ENCODE measurements at places on chromosomes 12 and 14.

- DNase-seq: no peak
Measured at GRCh38 chr14:22668417-22668816, 24.3 kb upstream of the OR6J1 start.

DNA sequence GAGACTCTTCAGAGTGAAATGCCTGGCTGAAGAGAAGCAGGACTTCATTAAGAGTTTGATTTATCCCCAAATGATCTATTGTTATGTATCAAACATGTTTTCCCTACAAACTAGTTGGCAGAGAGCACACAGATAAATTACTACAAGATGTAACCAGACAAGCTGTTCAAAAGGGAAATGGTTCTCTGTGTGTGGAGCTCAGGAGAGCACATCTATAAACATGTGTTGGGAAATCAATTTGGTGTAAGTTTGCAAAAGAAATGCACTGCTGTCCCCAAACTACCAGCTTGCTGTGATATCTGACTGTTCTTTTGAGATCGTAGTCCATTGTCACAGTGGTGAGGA is 159.2 kb downstream of the PAH start:
- no peak for DNase-seq

- DNase-seq: no peak
Measured at GRCh38 chr12:98916106-98916505, 271.0 kb downstream of the APAF1 start.

DNA sequence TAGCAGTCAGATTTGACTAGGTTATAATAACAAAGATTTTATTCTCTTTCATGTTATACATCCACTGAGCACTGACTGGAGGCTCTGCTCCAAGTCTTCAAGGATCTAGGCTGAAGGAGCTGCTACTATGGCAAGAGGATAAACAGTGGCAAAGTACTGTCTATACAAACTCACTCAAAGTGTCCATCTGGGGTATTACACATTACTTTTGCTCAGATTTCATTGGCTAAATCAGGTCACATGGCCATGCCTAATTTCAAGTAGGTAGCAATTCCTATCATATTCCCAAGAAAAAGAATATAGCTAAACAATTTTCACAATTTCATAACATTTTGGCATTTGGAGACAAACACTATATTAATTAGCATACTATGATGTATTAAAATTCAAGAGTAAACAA is 40.9 kb downstream of the CDK17 start:
- DNase-seq: no peak

GRCh38 chr14:94027566-94028449 is 1.7 kb downstream of the OTUB2 start:
- no peak for DNase-seq

- DNase-seq: no peak
Measured at GRCh38 chr12:14410841-14411569, 45.5 kb downstream of the ATF7IP start.

DNA sequence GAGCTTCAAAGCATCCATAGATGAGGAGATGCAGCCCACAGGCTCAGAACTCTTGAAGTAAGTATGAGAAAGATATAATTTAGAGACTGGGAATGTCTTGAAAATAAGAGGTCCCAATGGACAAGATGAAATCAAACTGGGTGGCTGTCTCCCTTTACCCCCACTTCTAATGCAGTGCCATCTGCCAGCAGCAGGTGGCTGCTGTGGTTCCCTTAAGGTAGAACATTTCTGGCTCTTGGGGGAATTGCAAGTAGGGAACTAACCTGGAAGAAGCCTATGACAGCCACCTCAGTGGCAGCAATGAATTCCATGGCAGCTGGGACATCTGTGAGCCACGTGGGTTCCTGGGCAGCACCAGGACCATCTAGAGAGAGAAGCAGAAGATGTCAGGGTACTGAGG is 648 bp downstream of the ERP27 start:
- DNase-seq: no peak

- DNase-seq: peak; percentile 80
Measured at GRCh38 chr14:92615451-92615850, 101.9 kb downstream of the RIN3 start.

- no peak for DNase-seq
Measured at GRCh38 chr12:1580526-1580925, 13.9 kb downstream of the FBXL14 start.

- DNase-seq: peak; percentile 65
Measured at GRCh38 chr14:104694991-104695659, 5.7 kb downstream of the INF2 start.

DNA sequence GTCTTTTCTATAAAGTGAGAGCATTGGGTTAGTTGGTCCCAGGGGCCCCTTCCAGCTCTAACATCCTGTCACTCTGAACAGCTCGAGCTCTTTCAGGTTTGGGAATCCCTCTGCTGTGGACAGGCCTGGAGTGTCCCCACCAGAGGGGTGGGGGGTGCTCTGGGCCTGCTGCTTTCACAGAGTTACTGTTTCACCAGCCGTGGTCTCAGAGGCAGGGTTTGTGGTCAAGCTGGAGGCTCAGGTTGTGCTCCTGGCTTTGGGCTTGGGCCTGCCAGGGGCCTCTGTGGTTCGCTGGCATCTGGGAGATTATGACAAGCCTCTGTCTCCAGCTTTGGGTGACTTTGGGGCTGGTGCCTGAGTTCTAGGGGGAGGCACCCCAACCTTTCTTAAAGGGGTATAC is 59.6 kb downstream of the FBXL14 start:
- peak; percentile 45 for DNase-seq

DNA sequence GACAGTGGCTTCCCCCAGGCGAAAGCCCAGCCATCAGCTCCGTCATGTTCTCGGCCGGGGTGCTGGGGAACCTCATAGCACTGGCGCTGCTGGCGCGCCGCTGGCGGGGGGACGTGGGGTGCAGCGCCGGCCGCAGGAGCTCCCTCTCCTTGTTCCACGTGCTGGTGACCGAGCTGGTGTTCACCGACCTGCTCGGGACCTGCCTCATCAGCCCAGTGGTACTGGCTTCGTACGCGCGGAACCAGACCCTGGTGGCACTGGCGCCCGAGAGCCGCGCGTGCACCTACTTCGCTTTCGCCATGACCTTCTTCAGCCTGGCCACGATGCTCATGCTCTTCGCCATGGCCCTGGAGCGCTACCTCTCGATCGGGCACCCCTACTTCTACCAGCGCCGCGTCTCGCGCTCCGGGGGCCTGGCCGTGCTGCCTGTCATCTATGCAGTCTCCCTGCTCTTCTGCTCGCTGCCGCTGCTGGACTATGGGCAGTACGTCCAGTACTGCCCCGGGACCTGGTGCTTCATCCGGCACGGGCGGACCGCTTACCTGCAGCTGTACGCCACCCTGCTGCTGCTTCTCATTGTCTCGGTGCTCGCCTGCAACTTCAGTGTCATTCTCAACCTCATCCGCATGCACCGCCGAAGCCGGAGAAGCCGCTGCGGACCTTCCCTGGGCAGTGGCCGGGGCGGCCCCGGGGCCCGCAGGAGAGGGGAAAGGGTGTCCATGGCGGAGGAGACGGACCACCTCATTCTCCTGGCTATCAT is 663 bp downstream of the PTGER2 start:
- DNase-seq: peak; percentile 48

- no peak for DNase-seq
Measured at GRCh38 chr12:132530447-132530846, 40.5 kb downstream of the FBRSL1 start.

- DNase-seq: peak; percentile 34
Measured at GRCh38 chr14:52268279-52269061, 972 bp downstream of the PTGDR start.

- no peak for DNase-seq
Measured at GRCh38 chr12:119432949-119433348, 98.4 kb downstream of the CCDC60 start.

DNA sequence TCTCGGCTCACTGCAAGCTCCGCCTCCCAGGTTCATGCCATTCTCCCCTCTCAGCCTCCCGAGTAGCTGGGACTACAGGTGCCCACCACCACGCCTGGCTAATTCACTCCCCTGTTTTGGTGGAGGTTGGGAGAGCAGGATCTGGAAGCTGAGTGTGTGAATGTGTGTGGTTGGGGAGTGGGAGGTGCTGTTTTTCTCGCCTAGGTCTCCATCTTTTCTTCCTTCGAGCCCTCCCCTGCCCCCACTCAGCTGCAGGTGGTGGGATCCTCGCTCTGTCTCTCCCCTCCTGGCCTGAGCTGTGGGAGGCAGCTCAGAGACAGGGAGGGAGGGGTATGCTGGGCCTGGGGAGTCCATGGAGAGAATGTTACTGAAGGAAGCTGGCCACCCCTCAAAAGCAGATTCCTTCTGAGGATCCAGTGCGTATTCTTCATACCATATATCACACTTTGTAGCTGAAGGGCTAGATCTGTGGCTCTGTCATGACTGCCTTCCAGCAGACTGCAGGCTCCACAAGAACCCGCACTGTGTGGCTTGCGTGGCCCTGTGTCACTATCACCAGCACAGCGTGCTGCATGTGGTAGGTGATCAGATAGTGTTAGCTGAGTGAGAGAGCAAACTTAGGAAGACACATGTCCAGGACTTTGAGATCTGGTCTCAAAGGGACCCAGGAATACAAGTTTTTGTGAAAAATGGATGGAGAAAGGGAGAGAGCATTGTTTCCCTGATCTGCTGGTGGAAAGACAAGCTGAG is 2.8 kb downstream of the KRT83 start:
- DNase-seq: no peak

- no peak for DNase-seq
Measured at GRCh38 chr14:91332171-91332985, 85.2 kb downstream of the CCDC88C start.

DNA sequence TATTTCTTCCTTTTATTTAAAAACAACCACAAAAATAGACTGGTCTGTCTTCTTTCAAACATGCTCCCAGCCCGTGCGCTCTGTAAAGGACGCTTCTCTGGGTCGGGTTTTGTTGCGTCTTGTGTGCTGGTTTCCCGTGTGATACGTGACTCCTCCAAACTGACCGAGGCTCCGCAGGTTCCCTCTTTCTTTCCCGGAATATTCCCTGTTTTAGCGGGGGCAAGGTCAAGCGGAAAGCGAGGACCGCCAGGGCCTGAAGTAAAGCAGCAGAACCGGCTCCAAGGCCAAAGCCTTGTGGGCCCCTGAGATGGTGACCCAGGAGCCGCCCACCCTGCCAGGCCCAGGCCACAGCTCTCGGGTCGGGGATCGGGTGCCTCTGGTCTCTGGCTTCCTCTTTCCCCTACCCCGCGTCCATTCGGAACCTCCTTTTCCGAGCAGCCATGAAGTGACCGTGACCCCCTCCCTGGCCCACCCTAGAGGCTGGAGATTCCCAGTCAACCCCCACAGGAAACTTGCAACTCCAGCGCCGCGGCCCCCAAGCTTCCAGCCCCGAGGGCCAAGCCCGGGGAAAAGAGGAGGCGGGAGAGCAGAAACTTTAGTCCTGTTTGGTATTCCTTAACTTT is 885 bp upstream of the HOXC10 start:
- no peak for DNase-seq

- DNase-seq: no peak
Measured at GRCh38 chr14:24976602-24977001, 73.3 kb downstream of the STXBP6 start.

- peak; percentile 36 for DNase-seq
Measured at GRCh38 chr12:25241167-25242020, 9.3 kb downstream of the KRAS start.

DNA sequence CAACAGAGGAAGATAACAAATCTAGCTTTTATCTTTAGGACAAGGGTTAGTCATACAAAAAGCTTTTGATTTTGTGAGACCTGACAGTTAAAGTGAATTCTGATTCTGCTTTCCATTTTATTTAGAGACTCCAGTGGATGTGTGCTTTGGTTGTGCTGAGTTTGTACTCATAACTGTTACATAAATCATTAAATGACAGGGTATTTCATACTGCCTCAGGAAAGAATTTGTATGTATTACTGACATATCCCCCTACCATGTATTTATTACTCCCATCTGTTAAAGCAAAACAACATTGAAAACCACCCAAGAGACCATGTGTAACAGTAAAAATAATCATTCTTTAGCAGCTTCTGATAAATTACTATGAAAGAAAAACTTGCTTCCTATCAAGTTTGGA is 242.9 kb upstream of the RPL10L start:
- no peak for DNase-seq

DNA sequence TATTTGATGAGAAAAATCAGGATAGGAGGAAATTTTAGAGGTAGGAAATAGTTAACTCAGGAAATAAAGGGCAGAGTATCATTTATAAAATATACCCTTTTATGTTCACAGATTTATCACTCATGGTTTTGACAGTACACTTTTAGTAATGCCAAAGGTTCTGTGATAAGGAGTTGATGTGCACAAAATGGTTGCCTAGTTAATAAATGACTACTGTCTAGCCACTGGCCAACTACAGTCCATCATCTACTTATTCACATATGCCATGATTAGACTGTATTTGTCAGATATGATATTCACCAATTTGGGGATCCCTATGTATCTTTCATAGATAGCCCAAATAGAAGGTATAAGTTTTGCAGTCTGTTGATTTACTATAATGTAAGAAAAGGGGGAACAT is 19.2 kb upstream of the GXYLT1 start:
- no peak for DNase-seq

- DNase-seq: no peak
Measured at GRCh38 chr14:104787736-104788135, 7.8 kb downstream of the AKT1 start.

DNA sequence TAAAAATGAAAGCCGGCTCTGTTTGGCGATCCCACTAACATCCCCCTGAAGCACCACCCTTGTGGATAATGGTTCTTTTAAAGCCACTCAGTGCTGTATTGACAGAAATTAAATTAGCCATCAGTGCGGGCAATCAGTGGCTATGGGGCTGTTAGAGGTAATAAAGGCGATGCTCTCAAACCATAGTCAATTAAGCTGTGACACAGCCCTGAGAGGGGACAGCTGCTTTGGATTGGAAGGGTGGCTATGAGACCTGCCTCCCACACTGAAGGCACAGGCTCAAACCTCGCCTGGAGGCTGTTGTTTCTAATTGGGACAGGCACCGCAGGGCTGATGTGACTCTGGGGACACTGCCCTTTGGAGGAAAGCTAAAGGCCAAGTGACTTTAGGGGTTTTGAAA is 562.2 kb downstream of the VRK1 start:
- no peak for DNase-seq

GRCh38 chr14:79534703-79535353 is 676.5 kb downstream of the DIO2 start:
- DNase-seq: no peak

- no peak for DNase-seq
Measured at GRCh38 chr14:52949249-52949648, 1.6 kb downstream of the FERMT2 start.

- DNase-seq: no peak
Measured at GRCh38 chr14:98622208-98623051, 649.6 kb downstream of the BCL11B start.

DNA sequence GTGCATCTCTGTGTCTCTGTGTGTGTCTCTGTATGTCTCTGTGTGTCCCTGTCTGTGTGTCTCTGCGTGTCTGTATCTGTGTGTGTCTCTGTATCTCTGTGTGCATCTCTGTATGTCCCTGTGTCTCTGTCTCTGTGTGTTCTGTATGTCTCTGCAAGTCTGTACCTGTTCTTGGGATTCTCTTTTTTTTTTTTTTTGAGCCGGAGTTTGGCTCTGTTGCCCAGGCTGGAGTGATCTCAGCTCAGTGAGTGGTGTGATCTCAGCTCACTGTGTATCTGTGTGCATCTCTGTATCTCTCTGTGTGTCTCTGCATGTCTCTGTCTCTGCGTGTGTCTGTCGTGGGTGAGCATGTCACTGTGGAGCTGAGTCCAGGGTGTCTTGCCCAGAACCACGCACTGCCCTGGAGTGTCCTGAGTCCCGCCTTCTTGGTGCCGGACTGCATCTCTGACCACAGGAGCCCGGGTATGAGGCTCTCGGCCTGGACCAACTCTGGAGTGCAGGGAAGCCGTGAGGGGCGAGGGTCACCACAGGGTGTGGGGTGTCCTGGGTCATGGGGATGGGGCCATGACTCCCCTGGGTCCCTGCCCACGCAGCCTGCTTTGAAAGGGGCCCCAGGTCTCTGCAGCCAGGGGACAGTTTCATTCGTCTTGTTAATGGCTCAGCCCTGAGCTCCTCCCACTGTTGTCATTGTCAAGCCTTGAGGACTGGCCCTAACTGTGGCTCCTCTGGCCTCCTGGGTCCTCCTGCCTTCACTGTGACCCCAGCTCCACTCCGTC is 11.8 kb downstream of the MYL2 start:
- DNase-seq: no peak
